CD4-positive, alpha-beta T cell (primary cell): ENCODE measurements at places on chromosomes 11 and 22.

- peak; percentile 73 for DNase-seq
Measured at GRCh38 chr11:65424205-65425104, 1.9 kb downstream of the NEAT1 start.

DNA sequence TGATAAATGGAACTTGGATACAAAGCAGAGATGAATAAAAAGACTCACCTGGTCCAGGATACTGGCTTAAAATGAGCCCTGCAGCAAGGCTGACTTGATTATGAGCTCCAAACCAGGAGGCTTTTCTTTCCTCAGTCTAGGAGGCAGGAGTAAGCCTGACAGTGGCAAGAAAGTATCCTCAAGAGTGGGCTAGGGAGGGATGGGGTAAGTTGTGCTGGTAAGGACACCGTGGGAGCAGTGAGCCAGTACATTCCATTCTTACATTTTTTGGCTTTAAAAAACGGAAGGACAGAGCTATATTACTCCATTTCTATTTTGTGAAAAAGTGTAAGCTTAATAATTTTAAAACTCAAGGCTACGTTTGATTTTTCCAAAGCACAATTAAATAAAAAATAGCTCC, 187.1 kb upstream of the DDI1 start:
- DNase-seq: no peak

- DNase-seq: peak; percentile 24
Measured at GRCh38 chr22:37186228-37186996, 1.6 kb downstream of the C1QTNF6 start.

DNA sequence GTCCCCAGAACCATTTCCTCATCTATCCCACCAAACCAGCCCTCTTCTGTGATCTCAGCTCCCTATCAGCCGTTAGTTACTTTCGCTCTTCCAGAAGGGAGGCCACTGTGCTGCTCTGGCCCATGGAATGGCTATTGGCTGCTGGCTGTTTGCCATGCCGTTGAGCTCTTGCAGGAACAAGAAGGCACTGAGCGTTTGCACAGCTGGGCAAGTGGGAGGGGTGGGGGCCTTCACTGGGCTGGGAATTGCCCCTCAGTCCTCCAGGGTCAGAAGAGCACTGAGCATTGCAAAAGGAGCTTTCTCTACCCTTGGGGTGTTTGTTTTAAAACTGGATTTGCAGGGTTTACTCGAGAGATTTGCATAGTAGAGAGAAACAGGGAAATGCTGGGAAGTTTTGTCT, 129.0 kb upstream of the PARVA start:
- DNase-seq: no peak

DNA sequence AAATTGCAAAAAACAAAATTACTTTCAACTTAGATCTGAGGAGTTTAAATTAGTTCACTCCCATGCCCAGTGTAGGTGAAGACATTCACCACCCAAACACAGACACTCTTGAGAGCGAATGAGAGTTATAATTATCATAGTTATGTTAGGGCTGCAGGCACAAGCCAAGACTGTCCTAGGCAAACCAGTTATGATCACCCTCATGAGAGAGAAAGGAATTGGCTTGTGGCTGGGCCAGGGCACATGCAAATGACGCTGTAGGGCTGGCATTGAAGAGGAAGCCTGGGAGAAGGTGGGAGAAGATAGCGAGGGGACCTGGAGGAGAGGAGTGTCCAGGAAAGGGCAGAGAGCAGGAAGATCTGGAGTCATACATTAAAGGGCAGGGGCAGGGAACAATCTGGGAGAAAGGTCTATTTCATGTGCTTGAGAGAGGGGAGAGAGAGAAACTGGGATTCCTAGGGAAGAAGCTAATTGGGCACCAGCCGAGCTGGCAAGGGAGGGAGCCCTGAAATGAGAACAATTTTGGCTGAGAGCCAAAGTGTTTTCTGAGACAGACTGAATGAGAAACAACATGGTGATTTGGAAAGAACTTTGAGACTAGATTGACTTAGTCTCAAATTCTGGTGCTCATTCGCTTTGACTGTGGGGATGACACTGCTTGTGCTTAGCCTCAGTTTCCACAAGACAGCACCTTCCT, 279.9 kb downstream of the KIRREL3 start:
- no peak for DNase-seq

DNA sequence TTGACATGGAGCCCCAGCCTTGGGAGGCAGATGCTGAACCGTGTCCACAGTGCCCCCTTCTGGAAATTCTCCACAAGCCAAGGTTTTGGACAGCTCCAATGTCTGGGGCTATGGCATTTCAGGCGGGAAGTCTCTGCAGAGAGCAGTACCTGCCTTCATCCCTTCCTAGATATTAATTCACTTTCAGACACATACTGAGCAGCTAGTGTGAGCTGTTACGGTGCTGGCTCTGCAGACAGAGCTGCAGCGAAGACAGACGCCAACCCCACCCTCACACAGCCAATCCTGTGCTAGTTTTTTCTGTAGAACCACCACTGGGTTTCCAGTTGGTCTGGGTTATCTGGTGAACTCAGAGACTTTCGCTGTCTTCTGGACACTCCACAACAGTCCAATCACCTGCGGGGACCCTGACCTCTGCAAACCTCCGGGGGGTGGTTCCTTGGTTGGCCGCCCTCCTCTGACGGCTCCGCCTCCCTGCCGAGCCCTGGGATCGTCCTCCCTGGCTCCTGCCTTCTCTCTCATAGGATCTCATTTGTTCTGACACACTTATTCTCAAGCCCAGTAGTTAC, 9.1 kb downstream of the LMF2 start:
- DNase-seq: peak; percentile 72

DNA sequence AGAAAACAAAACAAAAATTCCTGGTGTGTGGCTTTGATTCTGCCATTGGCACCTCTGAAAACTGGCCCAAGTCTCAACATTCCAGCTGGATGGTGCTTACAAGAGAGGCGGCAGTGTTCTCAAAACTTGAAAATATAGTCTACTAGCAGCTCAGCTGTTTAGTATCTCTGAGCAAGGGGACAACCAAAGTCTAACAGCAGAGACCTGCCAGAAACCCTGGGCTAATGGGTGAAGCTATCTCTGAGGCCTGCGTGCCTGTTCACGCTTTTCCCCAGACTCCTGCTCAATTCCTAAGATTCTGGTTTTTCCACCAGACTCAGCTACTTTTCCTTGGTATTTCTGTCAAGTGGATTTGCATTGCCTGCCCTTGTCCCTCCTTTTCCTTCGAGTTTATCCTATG, 17.9 kb downstream of the TMEM218 start:
- no peak for DNase-seq

GRCh38 chr11:71357414-71357813, 90.8 kb downstream of the DHCR7 start:
- no peak for DNase-seq

DNA sequence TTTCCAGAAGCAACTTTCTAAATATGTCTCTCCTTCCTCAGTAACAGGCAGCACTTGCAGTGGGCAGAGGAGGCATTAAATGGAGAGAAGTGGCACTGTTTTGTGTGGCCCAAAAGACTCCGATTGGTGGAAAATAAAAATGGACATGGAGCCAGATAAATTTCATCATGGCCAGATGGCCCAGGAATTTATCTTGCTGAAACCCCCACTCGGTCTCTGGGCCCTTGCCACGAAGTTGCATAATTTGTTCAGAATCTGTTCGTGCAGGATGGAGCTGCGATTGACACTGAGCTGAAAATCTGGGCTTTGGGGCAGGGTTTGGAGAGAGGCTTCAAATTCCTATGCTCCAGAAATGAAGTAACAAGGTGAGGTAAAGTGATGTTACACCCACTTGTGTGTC, 65.5 kb downstream of the C11orf91 start:
- DNase-seq: no peak

- DNase-seq: no peak
Measured at GRCh38 chr22:20062766-20063083, 17.3 kb upstream of the DGCR8 start.

- DNase-seq: no peak
Measured at GRCh38 chr11:26332572-26332915, 614 bp downstream of the ANO3 start.

GRCh38 chr22:49431551-49431950, 396.1 kb downstream of the BRD1 start:
- no peak for DNase-seq

DNA sequence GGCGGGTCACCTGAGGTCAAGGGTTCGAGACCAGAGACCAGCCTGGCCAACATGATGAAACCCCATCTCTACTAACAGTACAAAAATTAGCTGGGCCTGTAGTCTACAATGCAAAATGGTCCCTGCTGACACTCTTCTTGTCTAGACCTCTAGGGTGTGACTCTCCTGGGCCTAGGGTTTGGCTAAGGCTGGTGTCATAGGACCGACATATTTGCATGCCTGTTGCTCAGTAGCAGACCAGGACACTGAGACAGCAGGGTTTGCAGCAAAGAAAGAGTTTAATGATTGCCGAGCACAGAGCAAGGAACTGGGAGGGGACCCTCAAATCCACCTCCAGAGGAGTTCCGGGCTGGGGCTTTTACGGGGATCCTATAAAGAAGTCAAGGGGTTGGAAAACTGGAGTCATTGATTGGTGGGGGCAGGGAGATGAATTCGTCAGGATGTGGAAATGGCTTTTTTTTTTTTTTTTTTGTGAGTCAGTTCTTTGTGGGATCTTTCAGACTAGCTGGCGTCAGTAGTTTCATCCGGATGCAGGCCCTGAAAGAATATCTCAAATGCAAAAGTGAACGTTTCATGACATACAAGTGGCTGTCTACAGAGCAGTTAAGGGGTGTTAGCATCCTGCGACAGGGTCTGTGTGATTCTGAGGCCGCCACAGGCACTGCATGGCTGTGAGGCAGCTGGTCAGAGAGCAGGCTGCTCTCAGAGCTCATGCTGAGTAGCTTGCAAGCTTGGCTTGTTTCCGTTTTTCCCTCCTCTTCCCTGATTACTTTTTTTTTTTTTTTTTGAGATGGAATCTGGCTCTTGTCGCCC, 27.2 kb upstream of the A4GALT start:
- DNase-seq: no peak

GRCh38 chr22:32590556-32590955, 115.9 kb downstream of the FBXO7 start:
- no peak for DNase-seq

- DNase-seq: no peak
Measured at GRCh38 chr11:117730208-117730800, 66.7 kb downstream of the DSCAML1 start.

- DNase-seq: no peak
Measured at GRCh38 chr22:37045958-37046357, 5.6 kb upstream of the KCTD17 start.

GRCh38 chr11:119103793-119104192, 2.1 kb upstream of the DPAGT1 start:
- no peak for DNase-seq

GRCh38 chr11:94129512-94130297, 1.1 kb downstream of the PANX1 start:
- no peak for DNase-seq

- no peak for DNase-seq
Measured at GRCh38 chr22:22552630-22553029, 6.4 kb downstream of the PRAME start.

DNA sequence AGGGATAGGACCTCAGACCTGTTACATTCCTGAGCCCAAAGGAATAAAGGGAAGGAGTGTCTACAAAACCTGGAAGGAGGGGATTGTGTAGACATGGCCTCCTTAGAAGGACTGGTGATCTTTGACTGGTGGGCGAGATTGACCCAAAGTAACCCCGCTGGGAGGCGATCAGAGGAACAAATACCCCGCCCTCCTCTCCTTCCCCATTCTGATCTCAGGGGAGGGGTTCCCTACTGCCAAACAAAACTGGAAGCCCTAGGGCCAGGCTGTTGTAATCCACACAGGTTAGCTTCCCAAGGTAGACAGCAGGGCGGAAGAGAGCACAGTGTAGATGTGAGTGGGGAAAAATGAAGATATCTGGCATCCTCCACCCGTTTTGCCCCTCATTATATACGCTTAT, 24.7 kb downstream of the NCF4 start:
- DNase-seq: no peak

DNA sequence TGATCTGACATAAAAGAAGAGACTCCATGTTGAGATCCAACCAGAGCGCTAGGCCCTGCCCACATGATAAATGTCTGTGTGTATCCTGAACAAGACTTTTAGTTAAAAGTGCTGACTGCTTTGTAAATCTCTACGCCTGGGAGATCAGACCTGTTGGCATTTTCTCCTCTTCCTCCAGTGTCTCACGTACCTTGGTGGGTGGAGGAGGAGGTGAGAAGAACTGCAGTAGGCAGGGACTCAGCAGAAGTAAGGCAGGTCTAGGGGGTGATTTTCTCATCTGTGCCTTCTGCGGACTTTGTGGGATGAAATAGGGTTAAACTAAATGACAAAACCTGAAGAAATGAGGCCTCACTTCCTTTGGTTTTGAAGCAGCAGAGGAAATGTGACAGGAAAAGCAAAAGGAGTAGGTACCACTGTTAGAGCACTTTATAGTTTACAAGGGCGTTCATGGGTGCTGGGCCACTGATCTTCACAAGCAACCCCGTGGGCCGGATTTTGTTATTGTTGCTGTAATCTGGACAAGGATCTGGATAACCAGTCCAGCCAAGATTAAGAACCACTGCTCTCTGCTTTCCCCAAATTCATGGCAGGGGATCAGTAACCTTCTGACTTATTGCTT, 36.7 kb upstream of the PLET1 start:
- no peak for DNase-seq

DNA sequence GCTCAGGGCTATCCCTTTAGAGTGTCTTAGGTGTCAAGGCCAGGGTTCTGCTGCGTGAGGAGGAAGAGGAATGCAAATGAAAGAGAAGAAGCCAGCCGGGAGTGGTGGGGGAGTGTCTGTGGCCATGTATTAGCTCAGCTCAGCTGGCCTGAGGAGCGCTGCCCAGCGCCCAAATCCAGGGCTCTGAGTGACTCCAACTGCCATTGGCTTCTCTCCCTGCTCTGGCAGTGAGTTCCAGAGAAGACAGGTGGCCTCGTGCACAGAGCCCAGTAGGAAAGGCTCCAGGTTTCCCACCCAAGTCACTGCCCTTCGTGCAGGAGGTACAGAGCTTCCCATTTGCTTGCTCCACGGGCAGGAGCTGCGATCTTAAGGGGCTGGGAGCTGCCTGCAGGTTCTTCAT, 302.0 kb downstream of the KIRREL3 start:
- no peak for DNase-seq

GRCh38 chr11:99916078-99916477, 771.0 kb upstream of the ARHGAP42 start:
- DNase-seq: no peak

DNA sequence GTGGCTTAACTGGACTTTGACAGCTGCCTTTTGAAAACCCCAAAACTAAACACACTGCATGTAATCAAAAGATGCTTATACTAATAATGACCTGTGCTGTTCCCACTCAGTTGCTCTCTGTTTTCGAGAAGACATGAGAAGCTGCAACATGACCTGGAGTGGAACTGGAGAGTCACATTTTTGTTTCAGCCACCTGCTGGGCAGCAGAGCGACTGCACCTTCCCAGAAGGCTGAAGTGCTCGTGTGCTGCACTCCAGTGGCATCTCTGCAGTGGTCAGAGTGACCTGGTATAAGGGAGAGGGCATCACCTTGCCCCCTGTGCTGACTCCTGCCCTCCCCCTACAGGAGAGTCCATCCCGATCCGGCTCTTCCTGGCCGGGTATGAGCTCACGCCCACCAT, 8.6 kb downstream of the THYN1 start:
- peak; percentile 22 for DNase-seq

DNA sequence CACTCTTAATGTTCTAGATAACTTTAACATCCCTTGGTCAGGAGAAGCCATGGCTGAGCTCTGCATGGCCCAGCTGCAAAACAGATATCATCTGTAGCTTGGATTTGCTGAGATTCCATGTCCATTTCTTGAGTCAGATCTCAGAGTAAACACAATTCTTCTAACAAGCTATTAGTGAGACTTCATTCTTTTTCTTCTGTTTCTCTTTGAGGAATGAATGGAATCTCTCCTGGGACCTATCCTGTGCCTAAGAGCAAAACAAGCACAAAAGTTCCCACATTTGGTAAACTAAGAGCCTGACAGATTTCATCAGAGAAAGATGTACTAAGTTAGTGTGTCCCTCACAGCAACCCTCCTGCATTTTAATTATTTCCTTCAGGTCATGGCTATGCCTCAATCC, 142.8 kb downstream of the MAML2 start:
- no peak for DNase-seq
